ENCODE measurements at places on chromosomes 3 and 15.
A peak's percentile ranks its signal among the peaks of the same experiment; 100 is the strongest.

DNA sequence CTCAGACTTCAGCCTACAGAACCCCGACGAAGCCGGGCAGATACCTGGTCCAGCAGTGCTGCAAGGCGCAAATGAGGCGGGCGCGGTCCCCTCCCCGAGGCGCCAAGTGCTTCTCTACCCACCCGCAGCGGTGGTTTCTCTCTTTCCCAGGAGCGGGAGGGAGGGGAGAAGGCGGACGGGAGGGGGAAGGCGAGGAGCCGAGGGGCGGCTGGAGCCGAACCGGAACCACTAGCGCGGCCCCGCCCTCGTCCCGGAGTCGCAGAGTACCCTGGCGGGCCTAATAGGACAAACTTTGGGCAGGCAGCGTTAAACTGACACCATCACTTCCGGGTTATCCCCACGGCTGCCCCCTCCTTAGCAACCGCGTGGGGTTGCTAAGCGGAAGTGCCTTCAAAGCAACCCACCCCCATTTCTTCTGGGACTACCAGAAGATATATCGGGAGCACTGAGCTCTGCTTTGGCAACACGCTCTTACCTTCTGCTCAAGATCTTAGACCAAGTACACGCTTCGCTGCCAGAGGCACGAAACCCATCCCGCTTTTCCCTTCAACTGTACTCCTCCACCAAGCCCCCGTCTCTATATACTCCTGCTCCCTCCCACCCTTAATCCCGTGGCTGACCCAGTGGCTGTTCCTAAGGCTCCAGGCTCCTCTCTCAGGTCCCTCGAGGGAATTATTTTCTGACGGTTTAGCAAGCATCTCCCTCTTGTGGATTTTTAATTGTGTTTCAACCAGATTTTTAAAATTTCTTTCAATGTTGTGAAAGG is at the start of gene CSNK1G1:
Gene CSNK1G1 (minus strand): TSS at position 230 of the 766 bp plus-strand sequence. CDS start 55,674 bp downstream, outside the sequence.
- DNase-seq = peak; percentile 96

DNA sequence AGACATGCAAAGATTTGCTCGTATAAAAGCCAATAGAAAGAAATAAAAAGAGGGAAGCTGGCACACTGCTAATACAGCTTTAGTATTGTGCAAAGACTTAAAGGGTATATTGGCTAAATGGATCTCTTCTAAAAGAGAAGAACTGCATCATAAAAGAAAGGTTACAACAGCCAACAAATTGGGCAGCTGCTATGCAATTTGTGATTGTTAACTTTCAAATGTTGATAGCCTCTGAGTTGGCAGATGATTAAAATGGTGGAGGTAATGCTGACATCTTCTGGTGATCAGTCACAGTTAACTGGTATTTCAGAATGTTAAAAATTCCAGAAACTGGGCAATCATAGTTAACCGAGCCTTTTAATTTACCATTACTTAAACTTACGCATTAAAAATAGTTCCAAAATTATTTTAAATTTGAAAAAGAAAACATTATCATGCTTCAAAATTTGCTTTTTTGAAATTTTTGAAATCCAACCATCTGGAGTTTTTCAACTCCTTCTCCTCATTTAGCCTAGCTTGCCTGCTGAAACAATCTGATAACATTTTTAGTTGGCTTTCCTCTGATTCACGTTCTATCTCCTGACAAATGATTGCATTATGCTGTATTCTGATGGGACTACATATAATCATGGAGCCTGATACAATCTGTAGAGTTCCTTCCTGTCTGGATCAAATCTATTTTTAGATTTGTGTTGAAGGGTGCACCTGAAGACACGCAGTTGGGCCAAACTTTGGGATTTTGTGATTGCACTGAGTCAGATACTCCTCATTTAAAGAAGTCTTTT is 144.0 kb upstream of the PDZRN3 start:
- DNase-seq = no peak

DNA sequence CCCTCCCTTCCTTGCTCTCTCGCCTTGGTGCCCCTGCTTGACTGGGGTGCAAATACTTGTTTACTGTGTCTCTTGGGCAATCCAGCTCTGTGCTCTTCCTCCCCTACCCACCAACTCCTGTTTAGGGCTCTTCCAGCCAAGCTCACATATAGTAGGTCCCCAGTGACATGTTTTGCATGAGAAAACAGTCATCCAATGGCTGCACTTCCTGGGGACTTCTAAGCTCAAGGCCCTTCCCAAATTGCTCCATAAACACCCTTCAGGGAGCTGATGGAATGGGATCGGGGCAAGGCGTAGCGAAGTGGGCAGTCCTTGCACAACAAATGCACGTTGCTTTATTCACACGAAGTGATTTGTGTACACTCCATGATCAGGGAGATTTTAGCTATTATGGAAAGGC is 9.4 kb upstream of the COPG1 start:
- DNase-seq = no peak

DNA sequence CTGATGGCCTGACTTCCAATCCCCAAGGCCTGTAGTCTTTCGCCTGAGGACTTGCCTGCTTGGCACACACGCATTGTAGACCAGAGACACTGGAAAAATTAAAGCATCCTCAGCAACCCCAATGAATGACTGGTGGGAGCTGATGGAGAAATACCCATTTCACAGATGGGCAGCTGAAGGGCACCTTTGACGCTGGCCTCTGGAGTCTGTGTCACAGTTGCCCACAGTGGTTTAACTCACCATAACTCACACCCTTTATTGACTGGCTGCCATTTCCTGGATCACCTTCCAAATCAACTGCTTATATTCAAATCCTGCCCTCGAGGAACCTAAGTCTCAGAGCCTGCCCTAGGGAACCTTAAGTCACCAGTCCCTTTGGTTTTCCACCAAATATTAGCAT is 183.1 kb downstream of the SHQ1 start:
- no peak for DNase-seq

DNA sequence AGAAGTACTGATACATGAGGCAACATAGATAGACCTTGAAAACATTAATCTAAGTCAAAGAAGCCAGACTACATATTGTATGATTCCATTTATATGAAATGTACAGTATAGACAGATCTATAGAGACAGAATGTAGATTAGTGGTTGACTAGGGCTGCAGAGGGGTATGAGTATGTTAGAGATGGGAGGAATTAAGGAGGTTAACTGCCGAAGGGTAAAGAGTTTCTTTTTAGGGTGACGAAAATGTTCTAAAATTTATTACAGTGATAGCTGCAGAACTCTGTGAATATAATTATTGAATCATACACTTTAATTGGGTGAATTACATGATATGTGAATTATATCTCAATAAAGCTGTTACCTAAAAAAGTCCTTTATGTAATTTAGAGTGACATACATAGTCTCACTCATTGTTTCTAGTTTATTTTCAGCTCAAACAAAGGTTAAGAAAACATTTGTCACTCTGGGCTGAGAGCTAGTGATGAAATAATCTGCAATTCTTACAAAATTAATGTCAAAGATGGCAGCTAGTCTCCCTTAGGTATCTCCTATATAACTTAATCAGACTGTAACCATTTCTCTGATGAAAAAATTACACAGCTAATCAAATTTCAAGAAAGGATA is 61.4 kb downstream of the DENND4A start:
- no peak for DNase-seq

DNA sequence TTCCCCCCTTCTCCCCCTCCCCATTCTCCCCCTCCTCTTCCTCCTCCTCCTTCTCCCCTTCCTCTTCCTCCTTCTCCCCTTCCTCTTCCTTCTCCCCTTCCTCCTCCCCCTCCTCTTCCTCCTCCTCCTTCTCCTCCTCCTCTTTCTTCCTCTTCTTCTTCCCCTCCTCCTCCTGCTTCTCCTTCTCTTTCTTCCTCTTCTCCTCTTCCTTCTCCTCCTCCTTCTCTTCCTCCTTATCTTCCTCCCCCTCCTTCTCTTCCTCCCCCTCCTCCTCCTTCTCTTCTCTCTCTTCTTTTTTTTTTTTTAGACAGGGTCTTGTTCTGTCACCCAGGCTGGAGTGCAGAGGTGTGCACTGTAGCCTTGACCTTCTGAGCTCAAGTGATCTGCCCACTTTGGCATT is 21.2 kb upstream of the LCTL start:
- DNase-seq = no peak

- no peak for DNase-seq
These were observed 32.1 kb upstream of the PIAS1 start for GRCh38 chr15:68022061-68022460.

DNA sequence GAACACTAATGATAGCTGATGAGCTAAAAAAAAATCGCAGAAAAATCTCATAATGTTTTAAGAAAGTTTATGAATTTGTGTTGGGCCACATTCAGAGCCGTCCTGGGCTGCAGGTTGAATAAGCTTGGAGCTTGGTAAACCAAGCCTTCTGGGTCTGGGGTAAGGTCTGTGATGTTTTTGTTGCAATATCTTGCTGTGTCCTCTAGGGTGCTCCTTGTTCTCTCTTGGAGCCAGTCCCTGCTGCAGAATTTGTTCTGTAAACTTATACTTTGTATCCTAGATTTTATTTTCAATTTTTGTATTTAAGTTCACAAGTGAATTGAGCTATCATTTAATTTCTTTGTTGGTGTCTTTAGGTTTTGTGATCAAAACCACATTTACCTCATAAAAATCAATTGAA is 143.7 kb downstream of the NR1D2 start:
- no peak for DNase-seq

DNA sequence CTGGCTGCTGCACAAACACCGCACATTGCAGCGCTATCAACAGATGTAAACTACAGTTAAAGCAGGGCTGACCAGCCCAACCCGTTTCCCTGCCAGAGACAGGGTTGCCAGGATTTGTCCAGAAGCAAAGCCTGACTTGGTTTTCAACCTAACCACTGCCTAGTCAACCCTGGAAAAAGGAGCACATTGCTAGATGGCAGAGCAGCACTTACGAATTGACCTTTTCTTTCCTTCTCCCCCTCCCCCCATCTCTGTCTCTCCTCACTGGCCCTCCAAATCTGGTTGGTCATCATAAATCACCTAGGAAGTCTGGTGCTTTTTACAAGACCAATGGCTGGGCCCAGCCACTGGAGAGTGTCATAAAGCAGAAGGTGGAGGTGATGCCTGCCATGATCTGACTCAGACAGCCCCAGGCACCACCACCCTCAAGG is 51.3 kb downstream of the ABCC5 start:
- DNase-seq = no peak

- no peak for DNase-seq
These were observed 90.4 kb downstream of the MECOM start for GRCh38 chr3:169573148-169573547.

GRCh38 chr15:84598993-84599392 is 1.8 kb upstream of the ZSCAN2 start:
- DNase-seq = no peak

- no peak for DNase-seq
These were observed 59.1 kb downstream of the FBLN2 start for GRCh38 chr3:13607821-13608597.

DNA sequence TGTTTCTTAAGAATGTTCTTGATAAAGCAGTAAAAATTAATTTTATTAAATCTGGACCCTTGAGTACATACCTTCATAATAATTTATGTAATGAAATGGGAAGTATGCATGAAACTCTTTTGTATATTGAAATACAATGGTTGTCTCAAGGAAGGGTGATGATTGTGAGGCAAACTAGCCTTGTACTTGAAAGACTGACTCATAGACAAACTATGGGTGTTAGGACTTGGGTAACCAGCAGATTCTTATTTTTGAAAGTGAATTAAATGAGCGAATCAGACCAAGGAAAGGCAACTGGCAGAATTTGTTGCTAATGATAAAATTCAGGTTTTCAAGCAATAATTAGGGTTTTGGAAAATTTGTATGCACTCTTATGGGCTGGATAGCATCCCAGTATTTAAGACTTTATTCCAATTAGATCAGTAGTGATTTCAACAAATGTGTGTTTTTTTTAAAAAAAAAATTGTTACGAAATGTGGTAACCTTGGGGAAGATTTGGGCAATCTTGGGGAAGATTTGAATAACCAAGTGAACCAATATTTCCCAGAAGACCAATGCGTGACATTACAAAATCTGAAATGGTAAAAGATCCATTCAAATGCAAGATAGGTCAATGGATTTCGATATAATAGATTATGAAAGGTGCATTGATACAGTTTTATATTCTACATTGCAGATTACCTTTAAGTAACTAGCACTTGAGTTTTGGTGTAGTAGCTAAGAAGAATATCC is 42.0 kb downstream of the ATP2C1 start:
- DNase-seq = no peak

DNA sequence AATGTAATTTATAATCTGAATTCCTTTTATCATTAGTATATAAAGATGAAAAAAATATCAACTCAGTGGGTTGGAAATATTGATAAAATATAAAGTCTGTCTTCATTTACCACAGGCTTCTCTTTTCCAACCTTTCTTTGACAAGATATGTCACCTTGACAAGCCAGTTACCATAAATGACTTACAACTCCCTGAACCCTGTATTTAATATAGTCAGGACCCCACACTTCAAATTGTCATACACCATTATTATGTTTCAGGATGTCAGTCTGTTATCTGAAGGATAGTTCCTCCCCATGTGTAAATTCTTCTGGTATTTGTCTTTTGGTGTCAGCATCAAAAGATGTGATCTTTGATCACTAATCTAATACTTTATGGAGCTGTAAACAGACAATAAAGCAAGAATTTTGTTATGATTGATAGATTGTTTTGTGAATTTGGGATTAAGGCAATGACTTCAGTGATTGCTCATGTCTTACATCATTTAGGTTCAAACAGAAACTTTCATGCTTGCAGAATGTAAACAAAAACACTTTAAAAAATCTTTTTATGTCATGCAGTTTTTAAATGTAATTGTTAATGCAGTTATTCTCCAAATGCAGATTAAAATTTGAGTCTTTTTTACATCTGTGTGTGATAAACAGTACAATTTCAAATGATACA is 503.5 kb upstream of the BCHE start:
- DNase-seq = no peak

- DNase-seq = no peak
These were observed 229.4 kb downstream of the CD47 start for GRCh38 chr3:107861422-107861821.

DNA sequence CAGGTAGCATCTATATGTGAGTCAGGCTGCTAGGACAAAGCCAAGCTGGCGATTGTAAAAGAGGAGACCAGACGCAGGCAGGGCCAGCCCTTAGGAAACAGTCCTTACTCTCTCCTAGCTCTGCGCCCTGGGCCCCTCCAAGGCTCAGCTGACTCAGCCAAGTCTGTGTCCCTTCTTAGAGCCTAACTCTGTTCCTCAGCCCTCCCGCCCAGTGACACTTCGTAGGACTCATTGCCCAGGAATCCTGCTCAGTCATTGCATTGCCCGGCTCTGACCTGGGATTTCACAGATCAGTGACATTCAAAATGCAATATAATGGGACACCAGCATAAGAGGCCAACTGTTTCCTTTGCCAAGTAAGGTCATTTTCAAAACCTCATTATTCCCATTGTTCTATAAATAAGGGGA is 244.2 kb downstream of the TLE3 start:
- DNase-seq = peak; percentile 26

Measured in substantia nigra (tissue), 51 donors.